A172 (cell line): ENCODE measurements at places on chromosomes 2 and 18. TPM values are rescaled to one million over a fixed set of nuclear protein-coding genes. Genes with fewer than 3 reads are reported as not detected.

GRCh38 chr18:43514747-43515146 lies 237.5 kb upstream of the SYT4 start:
- no peak for DNase-seq

DNA sequence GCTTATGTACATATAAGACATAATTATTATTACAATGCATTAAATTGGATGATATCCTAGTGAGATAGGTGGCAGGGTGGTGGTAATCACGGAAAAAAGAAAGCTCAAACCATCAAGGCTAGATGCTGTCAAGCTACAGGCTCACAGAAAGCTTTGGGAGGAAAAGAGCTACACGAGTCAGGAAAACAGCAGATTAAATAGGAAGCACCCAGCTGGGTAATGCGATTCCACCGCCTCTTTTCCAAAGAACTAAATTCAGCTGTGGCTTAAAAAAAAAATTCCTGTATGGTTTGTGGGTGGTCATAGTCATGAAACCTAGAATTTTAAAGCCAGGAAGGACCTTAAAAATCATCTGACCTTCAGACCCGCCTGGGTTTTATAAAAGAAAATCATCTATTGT lies 23.7 kb upstream of the PTPN4 start:
- DNase-seq: no peak

- no peak for DNase-seq
Measured at GRCh38 chr2:101912545-101912944, 79.2 kb upstream of the IL1R2 start.

DNA sequence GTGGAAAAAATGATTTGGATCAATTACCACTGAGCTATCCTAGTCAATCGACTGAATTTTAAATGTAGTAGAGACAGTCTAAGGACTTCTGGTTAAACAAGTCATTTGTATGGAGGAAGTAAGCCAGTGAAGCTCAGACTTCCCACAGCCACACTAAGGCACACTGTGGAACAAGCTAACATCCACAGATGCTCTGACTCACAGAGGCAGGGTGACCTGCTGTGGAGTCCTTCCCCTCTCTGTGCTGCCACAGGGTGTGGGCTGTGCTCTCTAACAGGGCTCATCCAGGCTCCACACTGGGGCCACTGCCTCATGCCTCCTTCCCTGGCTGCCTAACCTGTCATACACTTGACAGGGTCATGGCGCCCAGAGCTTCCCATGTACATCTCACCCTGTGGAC lies 351.0 kb downstream of the GALR1 start:
- DNase-seq: no peak

SIX3 gene
- total RNA-seq: not detected in 2 replicates

RESP18 gene
- not detected in 2 replicates for total RNA-seq

GRCh38 chr2:160408959-160409291 lies 84.7 kb downstream of the RBMS1 start:
- DNase-seq: no peak

- no peak for DNase-seq
Measured at GRCh38 chr18:36536426-36536825, 238.9 kb downstream of the FHOD3 start.

ZSWIM2 gene
- total RNA-seq: not detected in 2 replicates

GRCh38 chr2:235810846-235811245 lies 317.0 kb downstream of the AGAP1 start:
- no peak for DNase-seq

RTP5 gene
- total RNA-seq: not detected in 2 replicates

DNA sequence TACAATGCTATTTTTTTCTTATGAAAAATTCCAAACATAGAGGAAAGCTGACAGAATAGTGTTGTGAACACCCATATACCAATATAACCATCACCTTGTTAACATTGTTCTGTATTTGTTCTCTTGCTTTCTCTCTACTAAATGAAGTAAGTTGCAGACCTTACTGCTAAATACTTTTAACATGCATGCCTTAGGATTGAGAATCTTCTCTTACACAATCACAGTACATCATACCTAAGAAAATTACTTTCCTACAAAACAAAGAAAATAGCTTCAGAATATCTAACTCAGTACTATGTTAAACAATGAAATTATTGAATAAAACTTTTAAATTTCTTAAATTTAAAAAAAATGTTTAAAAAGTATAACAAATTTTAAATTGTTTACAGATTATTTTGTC lies 136.5 kb downstream of the UBR3 start:
- DNase-seq: no peak
